ENCODE measurements at places on chromosomes 7 and 10. TPM values are rescaled to one million over a fixed set of nuclear protein-coding genes. Genes with fewer than 3 reads are reported as not detected.

LRIT2 gene
- total RNA-seq: not detected

SLC18A3 gene
- total RNA-seq: not detected

DNA sequence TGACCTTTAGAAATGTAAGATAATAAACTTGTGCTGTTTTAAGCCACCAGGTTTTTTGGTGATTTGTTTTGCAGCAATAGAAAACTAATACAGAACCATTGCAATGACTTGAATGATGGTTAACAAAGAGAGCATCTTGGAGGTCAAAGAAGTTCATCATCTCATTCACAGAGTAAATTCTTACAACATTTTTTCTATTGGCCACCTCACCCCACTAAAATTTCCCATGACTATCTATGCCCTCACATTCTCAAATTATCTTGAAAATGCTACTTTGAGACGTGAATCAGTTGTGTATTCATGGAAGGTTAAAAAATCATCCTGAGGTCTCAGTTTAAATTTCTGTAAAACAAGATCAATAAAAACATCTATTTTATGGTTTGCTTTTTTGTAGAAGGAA, 754.2 kb downstream of the SORCS1 start:
- no peak for DNase-seq

GRCh38 chr7:43569424-43569823, 13.5 kb upstream of the STK17A start:
- peak; percentile 95 for DNase-seq

DNA sequence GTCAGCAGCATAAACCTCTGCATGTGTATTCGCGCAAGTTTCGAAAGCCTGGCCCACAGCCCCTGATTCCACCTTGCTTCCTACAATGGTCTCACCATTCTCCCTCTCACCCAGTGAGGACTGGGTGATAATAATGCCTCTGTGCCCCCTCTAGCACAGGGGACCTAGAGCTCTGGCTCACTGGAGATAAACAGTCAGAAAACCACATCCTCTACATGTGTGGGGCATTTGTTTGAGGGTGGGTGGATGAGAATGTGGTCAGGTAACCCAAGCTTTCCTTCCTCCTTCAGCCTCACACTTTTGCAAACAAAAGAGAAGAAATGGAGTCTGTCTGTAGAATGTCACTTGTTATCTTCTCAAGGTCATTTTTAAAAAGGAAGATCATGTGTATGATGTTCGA, 373.5 kb downstream of the KCNMA1 start:
- DNase-seq: peak; percentile 54

GRCh38 chr7:108254259-108254658, 124.1 kb upstream of the LAMB4 start:
- DNase-seq: no peak

CRTAC1 gene
- total RNA-seq: not detected

DNA sequence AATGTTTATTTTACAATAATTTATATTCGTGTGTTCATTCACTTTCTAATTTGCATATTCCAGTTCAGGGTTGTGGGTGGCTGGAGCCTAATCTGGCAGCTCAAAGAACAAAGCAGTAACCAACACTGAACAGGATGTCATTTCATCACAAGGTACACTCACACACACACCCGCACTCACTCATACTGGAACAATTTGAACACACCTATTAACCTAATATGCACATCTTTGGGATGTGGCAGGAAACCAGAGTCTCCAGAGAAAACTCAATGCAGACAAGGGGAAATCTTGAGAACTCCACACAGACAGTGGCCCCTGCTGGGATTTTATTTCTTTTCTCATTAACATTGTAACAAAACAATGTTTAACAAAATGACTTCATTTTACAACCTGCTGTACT, 97.4 kb downstream of the TWIST1 start:
- DNase-seq: no peak

MMRN2 gene
- total RNA-seq: 1.8 TPM

- DNase-seq: no peak
These were observed 22.1 kb downstream of the RAB18 start for GRCh38 chr10:27526242-27526641.

DNAH11 gene
- 53.6 TPM for total RNA-seq

DNA sequence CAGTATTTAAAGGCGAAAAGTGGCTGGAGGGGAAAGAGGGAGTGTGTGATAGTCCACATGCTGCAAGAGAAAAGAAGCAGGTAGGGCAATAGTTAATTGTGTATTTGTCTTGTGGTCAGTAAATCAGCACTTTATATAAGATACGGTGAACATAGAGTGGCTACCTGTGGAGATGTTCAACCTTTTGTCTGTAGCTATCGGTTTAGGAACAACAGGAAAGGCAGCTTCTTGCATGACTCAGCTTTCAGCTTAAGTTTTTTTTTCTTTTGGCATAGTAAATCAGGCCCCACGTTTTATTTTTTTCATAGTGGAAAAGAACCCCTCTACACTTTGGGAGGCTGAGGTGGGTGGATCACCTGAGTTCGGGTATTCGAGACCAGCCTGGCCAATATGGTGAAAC, 14.2 kb upstream of the MTPN start:
- no peak for DNase-seq
